ENCODE measurements at places on chromosomes 7 and 10.

GRCh38 chr10:6220418-6221191 is 17.9 kb downstream of the PFKFB3 start:
- DNase-seq = no peak

- no peak for DNase-seq
Measured at GRCh38 chr10:70738006-70738760, 47.0 kb downstream of the TBATA start.

DNA sequence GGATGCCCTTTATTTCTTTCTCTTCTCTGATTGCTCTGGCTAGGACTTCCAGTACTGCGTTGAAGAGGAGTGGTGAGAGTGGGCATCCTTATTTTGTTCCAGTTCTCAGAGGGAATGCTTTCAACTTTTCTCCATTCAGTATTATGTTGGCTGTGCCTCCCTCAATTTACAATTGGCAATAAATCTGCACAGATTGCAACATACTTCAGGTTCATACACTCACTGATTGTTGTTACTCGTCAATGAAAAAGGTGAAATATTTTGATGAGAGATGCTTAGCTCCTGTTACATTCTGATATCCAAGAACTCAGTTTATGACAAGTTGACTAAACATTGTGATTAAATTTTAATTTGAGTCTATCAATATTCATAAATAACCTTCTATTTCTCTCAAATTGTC is 37.9 kb upstream of the DKK1 start:
- no peak for DNase-seq

DNA sequence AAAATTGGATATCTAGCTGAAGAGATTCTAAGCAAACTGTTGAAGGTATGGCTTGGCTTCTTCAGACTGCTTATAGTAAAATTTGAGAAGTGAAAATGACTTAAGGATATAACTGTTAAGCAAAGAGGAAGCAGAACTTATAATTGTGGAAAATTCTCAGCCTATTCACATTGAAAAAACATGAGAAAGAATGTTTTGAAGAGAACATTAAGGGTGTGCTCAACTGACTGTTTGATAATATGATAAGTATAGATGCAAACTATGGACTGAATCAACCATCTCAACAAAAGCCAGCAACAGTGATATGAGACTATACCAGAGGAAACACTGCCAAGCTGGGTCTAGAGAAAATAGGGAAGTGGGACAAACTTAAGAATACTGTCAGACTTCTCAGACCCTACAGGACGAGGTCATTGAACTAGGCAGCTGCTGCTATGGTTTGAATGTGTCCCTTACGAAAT is 133.1 kb upstream of the PPP1R3A start:
- DNase-seq = no peak

DNA sequence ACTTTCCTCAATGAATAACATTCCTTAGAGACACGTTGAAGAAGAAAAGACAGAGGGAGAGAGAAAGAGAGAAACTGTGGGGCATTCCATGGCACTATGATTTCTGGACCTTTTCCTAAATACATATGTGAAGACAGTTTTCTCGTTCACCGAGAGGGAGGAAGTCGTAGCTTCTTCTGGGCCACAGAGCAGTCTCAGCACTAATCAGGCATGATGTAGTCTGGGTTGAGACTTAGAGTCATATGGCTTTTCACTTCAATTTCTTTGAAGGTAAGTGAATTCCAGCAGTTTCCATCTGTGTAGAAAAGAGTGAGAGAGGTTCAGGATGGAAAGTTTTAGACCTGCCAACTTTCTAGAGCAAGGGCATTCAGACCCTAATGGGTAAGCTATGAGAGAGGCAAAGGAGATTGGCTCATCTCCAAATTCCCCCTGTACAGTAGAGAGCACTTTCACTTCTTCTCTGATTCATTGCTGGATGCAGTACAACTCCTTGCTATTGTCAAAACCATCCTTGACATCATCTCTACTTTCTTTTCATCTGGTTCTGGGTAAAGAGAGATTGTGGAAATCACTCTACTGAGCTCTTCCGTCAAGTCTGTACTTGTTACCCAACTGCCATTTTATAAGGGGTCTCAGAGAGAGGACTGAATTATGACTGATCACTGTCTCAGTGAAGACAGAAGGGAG is 31.5 kb upstream of the OR9A4 start:
- DNase-seq = no peak

GRCh38 chr7:45984386-45985295 is 63.6 kb upstream of the IGFBP3 start:
- no peak for DNase-seq

DNA sequence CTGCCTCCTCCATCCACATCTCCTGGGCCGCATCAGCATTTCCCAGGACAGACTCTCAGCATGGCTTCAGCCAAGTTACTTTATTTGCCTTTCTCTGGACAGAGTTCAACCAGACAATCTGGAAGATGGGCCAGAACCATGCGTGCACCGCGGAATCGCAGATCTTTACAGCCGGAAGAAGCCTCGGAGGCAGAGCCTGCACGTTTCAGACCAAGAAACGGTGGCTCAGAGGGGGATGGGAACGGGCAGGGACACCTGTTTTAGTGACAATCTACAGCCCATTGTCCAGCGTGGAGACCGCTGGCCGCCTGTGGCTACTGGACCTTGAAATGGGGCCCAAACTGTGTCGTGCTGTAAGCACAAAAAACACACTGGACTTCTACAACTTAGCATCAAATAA is 3.5 kb downstream of the VIPR2 start:
- no peak for DNase-seq

GRCh38 chr7:157482025-157482424 is 145.2 kb downstream of the DNAJB6 start:
- no peak for DNase-seq
